ENCODE measurements at places on chromosomes 6 and 20. TPM values are rescaled to one million over a fixed set of nuclear protein-coding genes. Genes with fewer than 3 reads are reported as not detected.

GRCh38 chr6:85642774-85643536 is at the start of gene SYNCRIP:
TSS of gene SYNCRIP (minus strand) at chr6:85642886. CDS start at chr6:85641439, 1,447 bp downstream.
- H3K4me3 ChIP-seq: peak within 1 kb of the TSS; percentile 90
- no peaks in the 10 kb centered on the region for H3K27me3 ChIP-seq
- peak within 1 kb of the TSS; percentile 100 for H3K27ac ChIP-seq
- peak; percentile 100 for DNase-seq
- H3K36me3 ChIP-seq: no peaks in the 10 kb centered on the region

GRCh38 chr6:107822176-107823046 is 1.7 kb downstream of the SCML4 start:
- no peaks in the 10 kb centered on the region for H3K36me3 ChIP-seq
- no peak overlapping the region for H3K4me3 ChIP-seq
- no peaks in the 10 kb centered on the region for H3K27me3 ChIP-seq
- DNase-seq: no peak
- H3K4me1 ChIP-seq: peaks cover 17% of the 10 kb centered on the region

DNA sequence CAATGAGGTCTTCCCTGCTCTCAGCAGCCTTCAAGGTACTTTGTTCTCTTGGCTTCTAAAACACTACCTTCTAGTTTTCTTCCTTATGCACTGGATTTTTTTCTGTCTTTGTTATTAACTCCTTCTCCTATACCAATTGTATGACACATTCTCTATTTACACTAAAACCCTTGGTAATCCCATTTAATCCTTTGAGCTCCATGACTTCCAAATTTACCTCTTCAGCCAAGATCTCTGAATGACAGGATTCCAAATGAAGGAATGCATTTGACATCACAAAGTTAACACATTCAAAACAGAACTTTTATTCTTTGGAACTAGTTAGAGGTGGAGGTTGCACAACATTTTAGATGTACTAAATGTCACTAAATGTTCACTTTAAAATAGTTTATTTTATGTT is 86.6 kb upstream of the SAMD5 start:
- no peaks in the 10 kb centered on the region for H3K27me3 ChIP-seq
- H3K4me1 ChIP-seq: no peaks in the 10 kb centered on the region
- no peak for DNase-seq
- H3K36me3 ChIP-seq: no peaks in the 10 kb centered on the region

DNA sequence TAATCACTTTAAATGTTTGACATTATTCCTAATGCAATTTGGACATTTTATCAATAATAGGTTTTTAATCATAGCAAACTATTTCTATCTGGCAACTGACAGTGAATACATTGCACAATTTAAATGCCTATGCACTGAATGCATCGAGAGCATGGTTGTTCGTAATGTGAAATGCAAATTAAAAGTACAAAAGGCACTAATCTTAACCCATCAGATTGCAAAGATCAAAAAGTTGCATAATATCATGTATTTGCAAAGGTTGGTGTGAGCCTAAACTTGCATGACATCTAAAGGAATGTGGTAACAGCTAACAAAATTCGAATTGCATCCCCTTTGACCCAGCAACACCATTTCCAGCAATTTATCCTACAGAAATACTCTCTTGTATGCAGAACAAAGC is 469.9 kb upstream of the IRAK1BP1 start:
- H3K4me1 ChIP-seq: no peaks in the 10 kb centered on the region
- no peak for DNase-seq
- H3K27me3 ChIP-seq: no peaks in the 10 kb centered on the region
- H3K36me3 ChIP-seq: no peaks in the 10 kb centered on the region
- no peak overlapping the region for H3K27ac ChIP-seq

- H3K27me3 ChIP-seq: no peaks in the 10 kb centered on the region
- peak; percentile 31 for DNase-seq
- H3K4me1 ChIP-seq: peaks cover 17% of the 10 kb centered on the region
- H3K36me3 ChIP-seq: no peaks in the 10 kb centered on the region
- H3K27ac ChIP-seq: peak overlapping the region; percentile 30
Observed at GRCh38 chr20:11229772-11230171, 556.0 kb upstream of the JAG1 start.

GRCh38 chr6:7252390-7252789 is 60.6 kb downstream of the SSR1 start:
- no peaks in the 10 kb centered on the region for H3K27me3 ChIP-seq
- no peaks in the 10 kb centered on the region for H3K4me1 ChIP-seq
- H3K27ac ChIP-seq: no peak overlapping the region
- H3K4me3 ChIP-seq: no peak overlapping the region
- no peak for DNase-seq

DNA sequence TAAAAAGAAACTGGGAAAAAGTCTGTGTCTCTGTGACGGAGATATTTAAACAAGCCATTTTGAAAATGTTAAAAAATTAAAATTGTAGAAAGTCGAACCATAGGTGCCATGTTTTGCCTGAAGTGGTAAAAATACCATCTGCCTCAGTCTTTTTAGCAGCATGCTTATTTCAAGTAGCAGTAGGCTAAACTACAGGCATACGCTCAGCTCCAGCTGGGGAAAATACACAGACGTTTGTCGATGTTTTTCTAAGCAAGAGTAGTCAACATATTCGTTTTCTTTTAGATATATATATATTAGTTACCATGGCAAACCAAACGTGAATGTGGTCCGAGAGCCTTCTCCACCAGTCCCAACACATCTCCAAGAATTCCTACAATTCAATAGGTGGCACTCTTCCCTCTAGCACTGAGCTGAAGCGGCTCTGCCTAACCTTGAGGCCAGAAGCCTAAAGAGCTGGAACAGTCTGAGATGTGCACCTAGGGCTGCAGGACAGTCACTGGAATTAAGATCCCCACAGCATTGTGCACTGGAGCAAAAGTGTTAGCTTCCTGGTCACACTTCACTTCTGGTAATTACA is 70.2 kb upstream of the BEND3 start:
- no peaks in the 10 kb centered on the region for H3K27me3 ChIP-seq
- H3K4me3 ChIP-seq: no peak overlapping the region
- H3K4me1 ChIP-seq: no peaks in the 10 kb centered on the region
- DNase-seq: peak; percentile 49

Gene C4B
- total RNA-seq: 57.5 TPM

All from hepatocyte (in vitro differentiated cells).